ENCODE measurements at places on chromosomes 6 and 20. TPM values are rescaled to one million over a fixed set of nuclear protein-coding genes. Genes with fewer than 3 reads are reported as not detected.

- ATAC-seq: no peak
Measured at GRCh38 chr6:24718449-24719124, 367 bp downstream of the C6orf62 start.

DNA sequence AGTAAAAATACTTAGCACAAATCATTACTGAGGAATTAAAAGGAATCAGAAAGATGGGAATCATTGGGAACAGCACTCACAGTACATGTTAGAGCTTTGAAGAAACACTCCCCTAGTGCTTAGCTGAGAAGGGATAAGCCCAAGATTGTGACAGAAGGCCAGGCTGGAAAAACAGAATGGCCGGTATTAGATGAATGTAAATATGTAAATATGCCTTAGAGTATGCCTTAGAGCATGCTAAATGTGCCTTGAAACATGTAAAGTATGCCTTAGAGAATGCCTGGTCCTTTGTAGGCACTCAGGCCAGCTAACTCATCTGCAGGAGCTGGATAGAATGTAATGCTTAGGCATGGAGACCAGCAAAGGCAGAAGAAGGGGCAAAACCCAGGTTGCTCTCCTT is 10.6 kb upstream of the TENT5A start:
- no peak for ATAC-seq

DNA sequence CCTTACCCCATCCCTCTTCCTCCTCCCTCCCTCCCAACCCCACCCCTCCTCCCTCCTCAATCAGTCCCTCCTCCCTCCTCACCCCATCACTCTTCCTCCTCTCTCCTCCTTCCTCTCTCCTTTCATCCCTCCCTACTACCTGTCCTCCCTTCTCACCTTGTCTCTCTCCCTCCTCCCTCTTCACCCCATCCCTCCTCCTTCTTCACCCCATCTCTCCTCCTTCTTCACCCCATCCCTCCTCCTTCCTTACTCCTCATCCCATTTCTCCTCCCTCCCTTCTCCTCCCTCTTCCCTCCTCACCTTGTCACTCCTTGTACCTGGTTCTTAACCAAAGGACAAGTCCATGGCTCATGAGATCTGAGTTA is 222.4 kb downstream of the TTLL2 start:
- no peak for ATAC-seq

- no peak for ATAC-seq
Measured at GRCh38 chr6:158913580-158913979, 86.4 kb downstream of the RSPH3 start.

DNA sequence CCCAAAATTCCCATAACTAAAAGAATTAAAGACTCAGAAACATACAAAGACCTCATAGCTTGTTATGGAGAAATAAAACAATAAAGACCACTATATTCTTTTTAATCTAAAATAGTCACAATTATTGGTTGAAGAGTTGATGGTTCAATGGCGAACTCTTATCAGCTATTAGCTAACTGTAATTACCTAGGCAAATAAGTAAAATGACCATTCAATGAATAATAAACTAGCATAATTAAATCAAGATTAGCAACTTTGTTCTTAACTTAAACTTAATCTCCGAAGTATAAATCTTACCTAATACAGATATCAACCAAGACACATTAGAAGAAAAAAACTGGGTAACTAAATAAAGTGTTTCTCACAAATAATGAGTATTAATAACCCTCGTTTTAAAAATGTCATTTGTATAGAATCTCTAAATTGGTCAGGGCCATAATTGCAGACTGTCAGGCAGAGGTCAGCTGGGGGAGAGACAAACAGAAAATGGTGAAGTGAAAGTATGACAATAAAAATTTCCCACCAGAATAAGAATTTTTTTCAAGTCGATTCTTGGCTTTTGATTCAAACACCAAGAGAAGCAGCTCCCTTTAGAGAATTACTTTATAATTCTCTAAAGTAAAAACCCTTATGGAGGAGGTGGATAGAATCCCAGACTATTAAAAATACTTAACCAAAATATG is 1.7 kb downstream of the FKBP5 start:
- no peak for ATAC-seq

DNA sequence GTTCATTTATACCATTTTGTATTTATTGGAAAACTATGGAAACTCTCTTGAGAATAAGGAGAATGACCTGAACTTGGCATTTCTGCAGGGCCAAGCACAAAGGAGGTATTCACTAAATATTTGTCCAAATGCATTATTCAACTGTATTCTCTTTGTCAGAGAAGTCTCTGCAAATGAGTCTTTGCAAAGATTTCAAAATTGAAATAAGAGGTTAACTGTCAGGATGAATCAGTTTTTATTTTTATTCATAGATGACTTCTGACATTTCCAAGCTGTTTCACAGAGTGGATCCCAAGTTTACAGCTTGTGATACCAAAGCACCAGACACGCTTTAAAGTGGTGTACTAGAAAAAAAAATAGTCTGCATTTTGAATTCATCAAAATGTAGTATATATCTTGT is 131.6 kb downstream of the UTRN start:
- ATAC-seq: no peak

Gene NKX2-4
- total RNA-seq: not detected

Gene CGAS
- 56.0 TPM for total RNA-seq

Gene EEF1A2
- 0.80 TPM for total RNA-seq

Gene LTB
- 269 TPM for total RNA-seq
